ENCODE measurements at places on chromosomes 13 and 19.

GRCh38 chr19:38634757-38635482, 12.5 kb upstream of the ACTN4 start:
- DNase-seq = peak; percentile 57

DNA sequence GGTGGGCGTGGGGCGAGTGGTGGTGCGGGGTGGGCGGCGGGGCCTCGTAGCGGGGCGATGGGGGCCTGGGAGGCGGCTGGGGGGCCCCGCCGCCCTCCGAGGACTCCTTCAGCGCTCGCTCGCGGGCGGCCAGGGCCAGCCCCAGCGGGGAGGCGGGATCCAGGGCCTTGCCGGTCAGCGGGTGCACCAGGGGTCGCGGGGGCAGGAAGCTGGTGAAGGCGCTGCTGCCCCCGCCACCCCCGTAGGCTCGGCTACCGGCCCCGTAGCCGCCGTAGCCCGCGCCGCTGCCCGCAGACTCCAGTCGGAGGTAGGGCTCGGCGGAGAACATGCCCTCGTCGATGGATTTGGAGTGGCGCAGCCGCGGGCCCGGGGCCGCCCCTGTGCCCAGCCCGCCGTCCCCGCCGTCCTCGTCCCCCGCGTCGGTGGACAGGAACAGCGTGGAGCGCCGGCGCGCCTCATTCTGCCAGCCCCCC, 18.6 kb downstream of the C19orf81 start:
- no peak for DNase-seq

GRCh38 chr13:22926748-22927400, 253.9 kb upstream of the SGCG start:
- DNase-seq = no peak

DNA sequence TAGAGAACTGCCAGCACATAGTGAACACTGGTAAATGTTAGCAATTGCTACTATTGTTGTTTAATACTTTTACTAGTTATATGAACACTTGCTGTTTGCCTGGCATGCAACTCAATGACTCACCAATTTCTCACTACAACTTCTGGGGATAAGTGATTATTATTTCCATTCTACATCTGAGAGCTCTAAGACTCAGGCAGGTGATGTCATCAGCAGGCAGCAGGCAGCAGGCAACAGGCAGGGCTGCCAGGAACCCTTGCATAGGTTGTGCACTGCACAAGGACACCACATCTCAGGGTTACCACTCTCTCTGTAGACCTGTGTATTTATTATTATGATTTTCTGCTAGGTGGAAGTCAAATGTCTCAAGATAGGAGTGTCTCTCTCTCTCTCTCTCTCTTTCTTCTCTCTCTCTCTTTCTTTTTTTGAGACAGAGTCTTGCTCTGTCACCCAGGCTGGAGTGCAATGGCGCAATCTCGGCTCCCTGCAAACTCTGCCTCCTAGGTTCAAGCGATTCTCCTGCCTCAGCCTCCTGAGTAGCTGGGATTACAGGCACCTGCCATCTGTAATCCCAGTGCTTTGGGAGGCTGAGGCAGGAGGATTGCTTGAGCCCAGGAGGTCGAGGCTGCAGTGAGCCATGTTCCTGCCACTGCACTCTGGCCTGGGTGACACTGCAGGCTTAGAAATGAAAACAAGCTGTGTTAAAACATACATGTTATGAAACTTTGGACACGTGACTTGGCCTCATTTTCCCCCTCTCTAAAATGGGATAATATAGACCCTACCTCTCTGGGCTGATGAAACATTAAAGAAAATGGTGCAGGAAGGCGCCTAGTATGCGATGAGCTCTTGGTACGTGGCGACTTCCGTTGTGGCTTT, 22.7 kb downstream of the HPN start:
- DNase-seq = no peak

- no peak for DNase-seq
These were observed 2.3 kb downstream of the ANO8 start for GRCh38 chr19:17332360-17332676.

DNA sequence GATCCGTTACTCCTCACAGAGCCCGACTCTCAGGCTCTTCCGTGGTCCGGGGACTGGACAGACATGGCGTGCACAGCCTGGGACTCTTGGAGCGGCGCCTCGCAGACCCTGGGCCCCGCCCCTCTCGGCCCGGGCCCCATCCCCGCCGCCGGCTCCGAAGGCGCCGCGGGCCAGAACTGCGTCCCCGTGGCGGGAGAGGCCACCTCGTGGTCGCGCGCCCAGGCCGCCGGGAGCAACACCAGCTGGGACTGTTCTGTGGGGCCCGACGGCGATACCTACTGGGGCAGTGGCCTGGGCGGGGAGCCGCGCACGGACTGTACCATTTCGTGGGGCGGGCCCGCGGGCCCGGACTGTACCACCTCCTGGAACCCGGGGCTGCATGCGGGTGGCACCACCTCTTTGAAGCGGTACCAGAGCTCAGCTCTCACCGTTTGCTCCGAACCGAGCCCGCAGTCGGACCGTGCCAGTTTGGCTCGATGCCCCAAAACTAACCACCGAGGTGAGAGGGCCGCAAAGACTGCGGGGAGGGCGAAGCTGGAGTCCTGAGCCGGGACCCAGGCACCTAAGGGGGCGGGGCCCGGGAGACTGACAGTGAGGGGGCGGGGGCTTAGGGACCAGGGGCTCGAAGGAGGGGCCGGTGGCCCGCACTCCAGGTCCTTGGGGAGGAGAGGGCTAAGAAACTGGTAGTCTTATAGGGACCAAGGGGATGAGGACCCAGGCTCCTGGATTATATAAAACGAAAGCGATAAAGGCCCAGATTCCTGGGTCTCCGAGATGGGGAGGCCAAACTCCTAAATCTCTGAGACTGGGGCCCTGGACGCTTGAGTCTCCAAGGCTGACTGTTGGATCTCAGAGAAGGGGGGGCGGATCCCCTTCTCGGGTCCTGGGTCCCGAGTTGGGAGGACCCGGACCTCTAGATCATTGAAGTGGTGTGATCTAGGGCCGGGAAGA, 2.0 kb downstream of the ETV2 start:
- DNase-seq = peak; percentile 66

GRCh38 chr13:100480676-100481075, 107.9 kb downstream of the GGACT start:
- no peak for DNase-seq

DNA sequence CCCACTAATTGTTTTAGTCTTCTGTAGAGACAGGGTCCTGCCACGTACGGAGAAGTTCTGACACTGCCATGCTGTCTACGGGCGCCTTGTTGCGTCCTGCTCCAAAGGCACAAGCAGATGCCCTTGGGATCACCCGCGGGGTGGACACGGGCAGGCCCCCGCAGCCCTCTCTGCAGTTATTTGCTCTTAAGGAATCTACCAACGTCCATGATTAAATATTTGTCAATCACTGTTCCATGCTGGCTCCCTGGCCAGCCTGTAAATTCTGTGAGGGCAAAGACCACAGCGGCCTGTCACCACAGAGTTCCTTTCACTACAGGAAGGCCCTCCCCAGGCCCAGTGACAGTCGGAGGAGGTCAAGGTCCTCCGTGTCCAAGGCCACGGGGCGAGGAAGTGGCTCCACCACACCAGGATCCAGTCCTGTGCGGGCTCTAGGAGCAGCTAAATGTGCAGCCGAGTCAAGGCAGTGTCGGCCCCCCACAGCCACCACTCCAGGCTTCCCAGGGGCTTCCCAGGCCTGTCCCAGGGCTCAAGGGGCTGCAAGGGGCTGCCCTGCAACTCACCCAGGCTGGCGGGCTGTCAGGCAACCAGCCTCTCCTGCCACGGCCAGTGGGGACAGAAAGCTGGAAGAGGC, 2.1 kb downstream of the RNF126 start:
- no peak for DNase-seq

- no peak for DNase-seq
These were observed 550 bp upstream of the OLFM4 start for GRCh38 chr13:53028063-53028462.

- no peak for DNase-seq
These were observed at the start of gene C3 for GRCh38 chr19:6720369-6721137. TSS of gene C3 (minus strand) at chr19:6720650. CDS start at chr19:6720589, 61 bp downstream.

GRCh38 chr19:10966809-10967208, 6.0 kb downstream of the SMARCA4 start:
- DNase-seq = no peak

- DNase-seq = no peak
These were observed 74.9 kb downstream of the SOX1 start for GRCh38 chr13:112141643-112142400.

DNA sequence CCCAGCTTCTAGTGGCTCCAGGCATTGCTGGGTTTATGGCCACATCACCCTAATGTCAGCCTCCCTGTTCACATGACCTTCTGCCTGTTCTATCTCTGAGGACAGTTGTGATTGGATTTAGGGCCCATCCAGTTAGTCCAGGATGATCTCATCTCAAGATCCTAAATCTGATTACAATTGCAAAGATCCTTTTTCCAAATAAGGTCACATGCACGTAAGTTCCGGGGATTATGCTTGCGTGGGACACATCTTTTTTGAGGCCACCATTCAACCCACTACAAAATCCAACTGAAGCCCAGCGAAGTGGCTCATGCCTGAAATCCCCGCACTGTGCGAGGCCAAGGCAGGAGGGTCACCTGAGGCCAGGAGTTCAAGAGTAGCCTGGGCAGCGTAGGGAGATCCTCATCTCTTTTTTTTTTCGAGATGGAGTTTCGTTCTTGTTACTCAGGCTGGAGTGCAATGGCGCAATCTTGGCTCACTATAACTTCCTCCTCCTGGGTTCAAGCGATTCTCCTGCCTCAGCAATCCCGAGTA, 12.3 kb downstream of the PLD3 start:
- no peak for DNase-seq

GRCh38 chr19:38697197-38697596, 47.1 kb downstream of the CAPN12 start:
- no peak for DNase-seq

DNA sequence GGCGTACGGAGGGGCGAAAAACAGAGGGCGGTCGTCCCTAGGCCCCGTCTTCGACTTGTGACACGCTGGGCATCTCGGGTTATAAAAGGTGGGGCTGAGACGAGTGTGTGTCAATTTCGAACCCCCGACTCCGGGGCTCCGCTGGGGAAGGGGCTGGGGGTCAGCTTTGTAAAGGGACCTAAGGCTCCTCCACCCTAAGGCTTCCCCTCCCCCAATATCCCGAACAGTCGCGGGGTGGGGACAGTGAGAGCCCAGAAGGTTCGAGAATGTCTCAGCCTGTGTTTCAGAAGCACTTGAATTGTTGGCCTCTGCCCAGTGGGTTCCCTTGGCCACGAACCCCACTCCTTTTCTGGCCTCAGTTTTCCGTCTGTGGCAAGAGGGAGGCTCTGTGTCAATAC, 450 bp downstream of the SELENOW start:
- DNase-seq = no peak

DNA sequence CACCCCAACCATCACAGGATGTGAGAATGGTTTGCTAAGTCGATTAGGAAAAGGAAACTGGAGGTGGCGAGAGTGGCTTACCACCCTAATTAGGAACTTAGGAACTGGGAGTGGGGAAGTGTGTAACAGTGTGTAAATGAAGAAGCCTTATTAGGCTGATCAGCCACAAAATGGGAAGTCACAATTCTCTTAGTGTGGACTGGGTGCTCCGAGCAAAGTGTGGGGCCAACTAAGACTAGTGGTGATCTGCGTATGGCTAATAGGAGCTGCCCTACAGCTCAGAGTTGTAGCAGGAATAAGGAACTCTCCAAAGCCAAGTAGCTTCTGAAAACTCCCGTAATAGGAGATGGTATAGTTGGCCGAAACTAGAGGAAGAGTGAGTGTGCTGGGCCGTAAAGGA, 7.6 kb downstream of the SIGLEC11 start:
- DNase-seq = no peak

GRCh38 chr19:12092956-12093355, 28.4 kb downstream of the ZNF844 start:
- no peak for DNase-seq

DNA sequence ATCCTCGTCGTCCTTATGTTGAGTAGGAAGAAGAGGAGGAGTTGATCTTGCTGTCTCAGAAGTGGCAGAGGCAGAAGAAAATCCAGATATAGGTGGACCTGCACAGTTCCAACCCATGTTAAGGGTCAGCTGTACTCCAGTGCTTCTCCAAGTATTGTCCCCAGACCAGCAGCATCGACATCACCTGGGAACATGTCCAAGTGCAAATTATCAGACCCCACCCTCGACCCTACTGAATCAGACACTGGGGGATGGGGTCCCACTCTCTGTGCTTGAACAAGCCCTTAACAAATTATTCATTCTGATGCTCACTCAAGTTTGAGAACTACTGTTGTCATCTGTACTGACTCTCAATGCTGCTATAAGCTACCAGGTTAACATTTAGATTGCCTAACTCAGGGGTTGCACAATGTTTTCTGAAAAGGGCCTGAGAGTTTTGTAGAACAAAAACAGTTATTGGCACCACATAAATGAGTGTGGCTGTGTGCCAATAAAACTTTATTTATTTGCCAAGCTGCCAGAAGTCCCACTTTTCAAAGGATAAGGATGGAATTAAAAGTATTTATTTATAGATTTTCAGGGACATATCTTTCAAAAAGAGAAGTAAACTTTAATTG, 226.7 kb upstream of the IPO5 start:
- no peak for DNase-seq

- no peak for DNase-seq
These were observed 31.4 kb downstream of the PPP5C start for GRCh38 chr19:46378268-46378667.

DNA sequence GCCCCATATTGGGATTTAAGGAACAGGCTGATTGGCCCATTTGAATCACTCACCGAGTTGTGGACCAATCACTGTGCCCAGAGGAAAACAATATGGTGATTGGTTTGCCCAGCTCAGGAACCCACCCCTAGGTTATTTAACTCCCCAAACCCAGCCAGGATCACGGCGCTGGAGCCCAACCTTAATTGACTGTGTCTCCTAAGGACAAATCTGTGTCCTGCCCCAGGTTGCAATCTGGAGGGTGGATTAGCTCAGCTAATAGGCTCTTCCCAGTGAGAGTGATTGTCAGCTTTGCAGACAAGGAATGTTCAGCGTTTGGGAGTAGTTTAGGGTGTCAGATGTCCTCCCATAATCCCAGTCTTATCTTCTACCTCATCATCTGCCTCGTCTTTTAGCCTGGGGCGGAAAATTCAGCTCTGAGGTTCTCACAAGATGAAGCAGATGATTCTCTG, 3.5 kb upstream of the ZNF358 start:
- no peak for DNase-seq

GRCh38 chr19:10126213-10126639, 6.5 kb upstream of the EIF3G start:
- no peak for DNase-seq

DNA sequence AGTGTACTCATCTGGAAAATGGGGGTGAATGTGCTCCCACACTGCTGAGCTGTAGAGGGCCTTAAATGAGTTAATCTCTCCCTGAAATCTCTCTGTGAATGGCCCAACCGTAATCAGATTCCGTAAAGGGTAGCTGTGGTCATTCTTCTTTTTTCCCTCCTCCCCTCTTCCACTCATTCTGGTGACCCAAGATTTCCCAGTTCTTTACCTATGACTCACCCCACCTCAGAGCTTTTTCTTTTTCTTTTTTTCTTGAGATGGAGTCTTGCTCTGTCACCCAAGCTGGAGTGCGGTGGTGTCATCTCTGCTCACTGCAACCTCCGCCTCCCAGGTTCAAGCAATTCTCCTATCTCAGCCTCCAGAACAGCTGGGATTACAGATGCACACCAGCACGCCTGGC, 33.3 kb upstream of the MUC16 start:
- DNase-seq = no peak
